ENCODE measurements at places on chromosomes 1 and 21. TPM values are rescaled to one million over a fixed set of nuclear protein-coding genes. Genes with fewer than 3 reads are reported as not detected.

DNA sequence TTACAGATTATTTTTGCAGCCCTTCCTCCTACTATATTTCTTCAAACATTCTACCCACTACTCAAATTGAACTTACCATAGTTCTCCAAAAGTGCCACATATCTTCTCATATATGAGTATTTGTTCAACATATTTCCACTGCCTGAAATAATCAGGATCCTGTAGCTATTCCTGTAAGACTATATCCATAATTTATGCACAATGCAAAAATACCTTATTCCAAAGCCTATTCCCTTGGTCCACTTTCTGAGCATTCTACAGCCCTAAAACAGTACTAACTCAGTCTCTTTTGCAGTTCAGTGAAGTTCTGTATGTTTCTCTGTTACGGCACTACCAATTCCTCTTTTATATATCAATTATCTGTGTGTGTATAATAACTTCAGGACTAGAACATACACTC is 1283.7 kb upstream of the ADGRL2 start:
- no peak for DNase-seq

- peak; percentile 71 for DNase-seq
These were observed 126.0 kb downstream of the NR5A2 start for GRCh38 chr1:200153277-200154055.

DNA sequence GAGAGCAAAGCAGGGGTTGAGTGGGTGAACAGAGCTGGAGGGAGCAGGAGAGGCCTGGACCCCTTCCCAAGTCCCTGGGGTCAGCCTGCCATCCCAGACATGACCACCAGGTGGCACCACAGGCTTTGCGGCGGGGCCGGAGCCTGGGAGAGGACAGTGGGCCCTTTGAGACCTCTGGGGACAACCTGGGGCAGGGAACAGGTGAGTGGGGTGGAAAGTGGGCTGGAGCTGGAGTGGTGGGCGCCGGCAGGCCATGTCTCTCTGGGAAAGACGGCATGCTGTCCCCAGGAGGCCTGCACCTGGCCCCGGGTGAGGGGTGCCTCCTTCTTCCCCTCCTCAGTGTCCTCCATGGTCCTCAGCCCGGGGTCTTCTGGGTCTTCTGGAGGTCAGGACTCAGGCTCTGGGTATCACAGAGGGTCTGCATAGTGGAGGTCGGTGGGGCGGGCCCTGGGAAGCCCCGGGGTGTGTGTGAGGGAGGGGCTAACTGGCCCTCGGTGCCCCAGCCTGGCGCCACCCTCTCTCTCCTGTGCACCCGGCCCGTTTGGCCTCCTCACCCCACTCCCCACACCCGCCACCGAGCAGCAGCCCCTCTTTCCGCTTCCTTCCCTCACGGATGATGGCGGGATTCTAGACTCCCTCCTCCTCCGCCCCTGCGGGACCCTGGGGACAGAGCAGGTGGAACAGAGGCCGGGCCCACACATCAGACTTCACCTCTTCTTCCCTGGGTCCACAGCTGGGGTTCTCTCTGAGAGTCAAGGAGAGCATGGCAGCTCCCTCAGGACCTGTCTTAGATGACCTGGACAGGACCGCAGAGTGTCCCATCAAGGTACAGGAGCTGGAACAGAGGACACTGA is 28.5 kb upstream of the PKP1 start:
- no peak for DNase-seq

DNA sequence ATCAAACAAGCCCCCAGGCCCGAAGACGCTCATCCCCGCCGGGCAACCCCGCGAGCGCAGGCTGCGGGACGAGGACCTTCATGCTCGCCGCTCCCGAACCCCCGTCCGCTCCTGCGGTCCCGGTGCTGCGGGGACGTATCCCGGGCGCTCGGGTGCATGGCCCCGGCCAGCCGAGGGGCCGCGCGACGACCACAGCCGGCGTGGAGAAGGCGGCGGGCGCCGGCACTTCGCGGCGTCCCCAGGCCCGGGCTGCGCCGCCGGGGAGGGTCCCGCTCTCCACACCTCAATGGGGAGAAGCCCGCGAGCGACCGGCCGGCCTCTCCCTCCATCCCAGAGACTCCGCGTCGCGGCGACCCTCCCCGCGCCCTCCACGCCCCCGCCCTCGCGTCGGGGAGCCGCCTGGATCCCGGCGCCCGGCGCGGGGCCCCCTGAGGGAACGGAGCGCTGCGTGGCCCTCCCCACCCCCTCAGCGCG is 401 bp downstream of the ERRFI1 start:
- no peak for DNase-seq

GRCh38 chr1:161933592-161934588 is 89.8 kb downstream of the OLFML2B start:
- no peak for DNase-seq

GRCh38 chr1:156458181-156458503 is 42.4 kb downstream of the MEF2D start:
- DNase-seq: no peak

- DNase-seq: no peak
These were observed 9.0 kb upstream of the KIRREL1 start for GRCh38 chr1:157984469-157984868.

DNA sequence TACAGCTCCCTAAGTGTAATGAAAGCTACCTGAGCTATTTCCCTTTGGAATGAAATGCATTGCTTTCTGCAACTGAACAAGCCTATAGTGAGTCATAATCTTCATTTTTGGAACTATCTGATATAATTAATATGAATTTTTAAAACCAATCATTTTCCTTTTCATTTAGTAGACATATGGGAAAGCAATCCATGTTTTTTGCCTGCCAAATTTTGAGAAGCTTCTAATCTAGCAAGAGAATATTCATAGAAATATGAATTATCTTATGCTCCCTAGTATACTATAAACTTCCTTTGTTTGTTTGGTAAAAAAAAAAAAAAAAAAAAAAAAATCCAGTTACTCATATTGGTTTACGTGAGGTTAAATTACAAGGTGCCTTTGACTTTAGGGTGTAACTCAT is 68.3 kb downstream of the PLPPR4 start:
- DNase-seq: no peak

Gene PTPRC
- 644 TPM for total RNA-seq

Gene PCAT6
- not detected for total RNA-seq

Gene PPOX
- total RNA-seq: 41.0 TPM

Gene OR2C3
- not detected for total RNA-seq

DNA sequence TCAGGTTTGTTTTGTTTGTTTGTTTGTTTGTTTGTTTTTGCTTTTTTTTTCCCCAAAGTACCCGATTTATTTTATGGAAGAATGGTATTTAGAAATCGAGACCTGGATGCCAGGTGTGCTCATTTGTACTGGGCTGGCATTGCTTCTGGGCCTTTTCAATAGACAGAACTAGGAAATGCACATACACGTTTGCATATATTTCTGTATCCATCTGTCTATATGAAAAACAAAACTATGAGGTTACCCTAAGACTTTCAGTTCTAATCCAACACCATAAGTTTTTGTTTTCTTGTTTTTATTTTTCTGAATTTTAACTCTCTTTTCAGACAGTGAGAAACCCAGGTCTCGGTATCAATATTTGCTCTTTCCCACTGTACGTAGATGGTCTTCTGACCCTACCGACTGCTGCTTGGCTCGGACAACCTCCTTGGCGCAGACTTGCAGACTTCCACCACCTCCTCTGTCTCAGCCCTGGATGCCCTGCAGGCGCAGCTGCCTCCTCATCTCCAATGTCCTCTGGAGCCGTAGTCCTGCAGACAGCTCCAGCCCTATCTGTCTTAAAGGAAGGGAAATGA is 171.7 kb downstream of the NEK7 start:
- no peak for DNase-seq

- no peak for DNase-seq
These were observed 37.9 kb downstream of the GNG12 start for GRCh38 chr1:67795179-67795912.

DNA sequence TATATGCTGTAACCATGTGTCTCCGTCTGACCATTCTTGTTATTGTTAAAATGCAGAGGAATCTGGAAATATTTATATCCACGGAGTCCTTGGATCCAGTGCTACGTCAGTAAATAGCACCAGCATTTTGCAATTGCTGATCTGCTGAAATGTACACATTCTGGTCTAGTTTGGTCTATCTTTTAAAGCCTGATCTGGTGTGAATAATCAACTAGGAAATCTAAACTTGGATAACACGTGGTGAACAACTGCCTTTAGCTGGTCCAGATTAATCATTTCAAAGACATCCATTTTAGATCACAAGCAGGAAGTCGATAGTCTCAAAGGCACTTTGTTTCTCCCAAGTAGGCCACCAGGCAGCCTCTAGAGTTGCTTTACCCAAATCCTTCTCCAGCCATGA is 32.6 kb downstream of the PDPN start:
- no peak for DNase-seq

GRCh38 chr1:17632541-17633184 is 93.2 kb downstream of the ARHGEF10L start:
- no peak for DNase-seq

DNA sequence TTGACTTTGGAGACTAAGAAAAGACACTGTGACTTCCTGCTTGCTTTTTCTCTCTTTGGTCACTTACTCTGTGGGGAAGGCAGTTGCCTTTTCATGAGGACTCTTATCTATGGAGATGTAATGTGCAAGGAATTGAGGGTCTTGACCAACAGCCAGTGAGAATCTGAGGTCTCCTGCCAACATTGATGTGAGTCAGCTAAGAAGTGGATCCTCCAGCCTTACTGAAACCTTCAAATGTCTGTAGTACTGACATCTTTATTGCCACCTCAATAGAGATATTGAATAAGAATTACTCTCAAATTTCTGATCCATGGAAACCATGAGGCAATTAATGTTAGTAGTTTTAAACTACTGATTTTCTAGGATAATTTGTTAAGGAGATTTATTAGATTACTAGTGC is 598.4 kb downstream of the ADGRL2 start:
- no peak for DNase-seq

GRCh38 chr1:119893238-119893791 is 3.0 kb downstream of the ADAM30 start:
- no peak for DNase-seq

Gene RGS18
- not detected for total RNA-seq

DNA sequence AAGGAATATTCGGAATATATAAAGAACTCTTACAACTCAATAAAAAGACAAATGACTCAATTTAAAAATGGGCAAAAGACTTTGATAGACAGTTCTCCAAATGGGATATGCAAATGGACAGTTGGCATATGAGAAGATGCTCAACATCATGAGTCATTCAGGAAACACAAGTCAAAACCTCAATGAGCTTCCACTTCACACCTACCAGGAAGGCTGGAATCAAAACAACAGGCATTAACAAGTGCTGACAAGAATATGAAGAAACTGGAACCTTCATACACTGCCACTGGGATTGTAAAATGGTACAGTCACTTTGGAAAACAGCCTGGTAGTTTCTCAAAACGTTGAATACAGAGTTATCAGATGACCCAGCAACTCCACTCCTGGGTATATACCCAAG is 17.2 kb downstream of the PGBD5 start:
- DNase-seq: no peak

- DNase-seq: no peak
These were observed 50.7 kb downstream of the DNAH14 start for GRCh38 chr1:224980181-224980580.

DNA sequence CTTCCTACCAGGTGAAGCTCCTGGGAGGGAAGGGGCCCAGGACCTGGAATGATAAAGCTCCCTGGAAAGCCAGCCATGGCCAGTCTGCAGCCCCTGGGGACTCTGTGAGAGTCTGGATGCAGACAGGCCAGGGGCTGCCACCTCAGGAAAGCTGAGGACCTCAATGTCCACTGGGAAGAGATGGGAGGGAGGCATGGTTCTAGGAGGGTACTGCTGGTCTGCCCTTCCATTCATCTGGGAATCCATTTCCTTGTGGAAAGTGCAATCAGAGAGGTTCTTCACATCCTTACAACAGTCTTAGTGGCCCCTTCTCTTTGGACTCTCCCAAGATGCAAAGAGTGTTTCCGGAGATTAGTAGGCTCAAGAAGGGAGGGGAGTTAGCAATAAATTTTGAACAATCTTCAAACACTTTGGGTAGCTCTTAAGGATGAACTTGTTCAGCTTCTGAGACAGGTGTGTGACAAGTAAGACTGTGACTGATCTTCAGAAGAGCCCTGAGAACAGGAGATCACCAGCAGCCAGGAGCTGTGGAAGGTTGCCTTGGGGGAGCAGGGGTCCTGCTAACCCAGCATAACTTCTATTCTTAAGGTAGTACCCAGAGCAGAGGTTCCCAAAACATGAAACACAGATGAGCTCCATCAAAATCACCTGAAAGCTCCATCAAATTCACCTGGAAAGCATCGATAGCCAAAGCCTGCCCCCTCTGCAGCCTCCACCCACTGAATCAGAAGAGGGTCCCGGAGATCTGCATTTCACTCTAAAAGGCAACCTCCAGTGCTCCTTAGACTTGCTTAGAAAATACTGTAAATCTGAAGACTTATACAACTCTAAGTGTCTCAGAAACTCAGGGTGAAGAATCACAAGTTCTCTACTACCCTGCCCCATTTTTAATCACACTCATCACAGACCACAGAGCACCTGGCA is 616 bp upstream of the LAX1 start:
- DNase-seq: no peak

Gene KLF17
- not detected for total RNA-seq

DNA sequence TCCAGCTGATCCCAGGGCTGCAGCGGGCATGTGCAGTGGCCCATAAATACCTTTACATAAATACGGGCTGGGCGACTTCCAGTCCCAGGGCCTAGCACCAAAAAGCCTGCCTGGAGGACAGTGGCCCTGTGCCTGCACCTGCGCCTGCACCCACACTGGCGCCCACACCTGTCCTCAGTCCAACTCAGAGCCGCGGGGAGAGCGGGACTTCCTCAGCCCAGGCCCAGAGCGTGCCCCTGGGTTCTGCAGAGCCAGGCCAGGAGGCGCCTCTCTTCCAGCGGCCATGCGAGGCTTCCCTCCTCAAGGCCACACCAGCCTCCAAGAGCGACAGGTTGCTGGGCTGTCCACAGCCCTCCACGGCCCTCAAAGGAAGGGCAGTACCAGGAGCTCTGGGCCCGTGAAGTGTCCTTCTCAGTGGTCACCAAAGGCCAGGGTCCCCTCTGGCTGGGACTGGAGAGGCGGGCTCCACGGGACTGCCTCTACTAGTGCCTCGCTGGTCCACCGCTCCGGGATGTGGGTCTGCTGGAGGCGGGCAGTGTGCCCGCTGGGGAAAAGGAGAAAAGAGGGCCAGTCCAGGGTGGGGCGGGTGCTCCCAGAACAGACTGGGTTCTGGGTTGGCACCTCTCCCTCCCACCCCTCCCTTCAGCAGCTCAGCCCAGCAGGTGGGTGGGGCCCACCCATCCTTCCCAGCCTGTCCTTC is 35.7 kb downstream of the ARHGEF16 start:
- DNase-seq: no peak

DNA sequence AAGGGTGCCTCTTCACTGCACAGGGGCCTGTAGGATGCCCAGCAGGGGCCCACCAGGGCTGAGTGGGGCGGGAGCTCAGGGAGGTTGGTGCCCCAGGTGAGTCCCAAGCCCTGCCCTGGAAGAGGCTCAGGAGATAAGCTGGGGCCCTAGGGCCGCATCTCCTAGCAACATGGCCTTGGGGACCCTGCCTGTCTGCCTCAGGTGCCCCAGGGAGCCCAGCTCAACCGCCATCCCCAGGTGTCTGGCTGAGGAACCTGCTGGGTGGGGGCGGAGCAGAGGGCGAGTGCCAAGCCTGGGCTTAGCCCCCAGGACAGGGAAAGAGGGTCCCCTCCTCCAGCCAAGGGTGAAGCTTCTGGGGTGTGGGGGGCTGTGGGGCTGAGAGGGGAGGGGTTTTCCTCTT is 54.8 kb downstream of the FOXO6 start:
- DNase-seq: no peak

- DNase-seq: no peak
These were observed 36.7 kb downstream of the ACBD3 start for GRCh38 chr1:226149806-226150205.

Data from activated naive CD4-positive, alpha-beta T cell treated with anti-CD3 and anti-CD28 coated beads, Interleukin-2, amount 50 U/mL, for 72 hours (primary cell).